Esophagus squamous epithelium (tissue), 5 donors: ENCODE measurements at places on chromosomes 4 and X. TPM values are rescaled to one million over a fixed set of nuclear protein-coding genes. Genes with fewer than 3 reads are reported as not detected.

- H3K36me3 ChIP-seq, result no peaks in the 10 kb centered on the region
- no peaks in the 10 kb centered on the region for H3K27me3 ChIP-seq
- H3K4me3 ChIP-seq, result no peak overlapping the region
- no peak for DNase-seq
- H3K4me1 ChIP-seq, result peaks cover 4% of the 10 kb centered on the region
- H3K27ac ChIP-seq, result no peak overlapping the region
Measured at GRCh38 chrX:55450259-55450658, 1.7 kb upstream of the MAGEH1 start.

DNA sequence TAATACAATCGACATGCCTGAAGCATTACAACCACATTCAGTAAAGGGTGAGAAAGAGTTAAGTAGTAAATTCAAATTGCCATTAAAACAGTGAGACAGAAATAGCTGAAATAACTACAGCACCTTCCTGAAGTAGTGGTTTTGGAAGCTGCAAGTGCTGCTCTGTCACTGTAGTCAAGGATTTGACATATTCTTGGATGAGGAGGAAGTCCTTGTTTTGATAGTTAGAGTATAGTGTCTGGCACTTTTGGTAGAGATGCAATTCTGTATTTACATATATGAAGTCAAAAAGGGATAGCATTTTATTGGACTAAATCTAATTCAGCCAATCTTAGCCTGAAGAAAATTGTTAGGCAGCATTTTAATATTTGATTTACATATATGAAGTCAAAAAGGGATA, 1559.6 kb downstream of the TECRL start:
- H3K36me3 ChIP-seq, result no peaks in the 10 kb centered on the region
- DNase-seq, result no peak
- no peak overlapping the region for H3K27ac ChIP-seq
- no peak overlapping the region for H3K4me3 ChIP-seq
- H3K4me1 ChIP-seq, result no peaks in the 10 kb centered on the region

DNA sequence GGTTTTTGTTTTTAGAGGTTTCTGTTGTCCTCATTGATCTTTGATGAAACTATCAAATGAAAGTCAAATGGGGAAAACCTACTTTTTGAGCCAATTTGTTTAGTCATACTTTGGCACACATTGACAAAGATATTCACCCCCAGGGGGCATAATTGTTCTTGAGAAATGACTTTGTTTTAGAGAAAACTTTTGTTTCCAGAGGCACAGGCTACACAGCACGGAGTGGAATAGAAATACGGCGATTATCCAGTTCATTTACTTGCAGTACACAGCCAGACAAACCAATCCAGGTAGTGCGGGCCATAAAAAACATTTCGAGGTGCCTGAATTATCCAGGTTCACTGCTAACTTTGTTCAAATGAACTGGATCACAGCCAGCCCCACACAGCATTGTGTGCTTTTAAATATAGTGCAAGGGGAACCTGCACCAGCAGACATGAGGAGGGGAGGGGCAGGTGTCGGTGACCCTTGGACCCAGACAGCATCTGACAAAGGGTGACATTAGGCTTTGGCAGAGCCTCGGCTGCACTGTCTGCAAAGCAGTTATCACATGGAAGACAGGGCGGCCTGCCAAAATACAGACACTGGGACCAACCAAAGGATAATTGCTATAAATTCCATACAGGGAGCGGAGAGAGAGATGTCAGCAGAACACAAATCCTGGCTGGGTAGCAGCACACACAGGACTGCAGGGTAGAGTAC, 179.6 kb upstream of the NOCT start:
- H3K36me3 ChIP-seq, result no peaks in the 10 kb centered on the region
- no peaks in the 10 kb centered on the region for H3K27me3 ChIP-seq
- no peak overlapping the region for H3K4me3 ChIP-seq
- no peak overlapping the region for H3K27ac ChIP-seq

GRCh38 chrX:96361844-96362243, 322.8 kb upstream of the DIAPH2 start:
- H3K27me3 ChIP-seq, result no peaks in the 10 kb centered on the region
- H3K27ac ChIP-seq, result no peak overlapping the region
- no peaks in the 10 kb centered on the region for H3K4me1 ChIP-seq
- H3K4me3 ChIP-seq, result no peak overlapping the region
- H3K36me3 ChIP-seq, result no peaks in the 10 kb centered on the region
- DNase-seq, result no peak

GRCh38 chr4:66628146-66628545, 917.2 kb downstream of the CENPC start:
- no peak overlapping the region for H3K4me3 ChIP-seq
- no peak for DNase-seq
- H3K4me1 ChIP-seq, result no peaks in the 10 kb centered on the region

- H3K27me3 ChIP-seq, result no peaks in the 10 kb centered on the region
- no peak overlapping the region for H3K27ac ChIP-seq
- no peak for DNase-seq
- no peak overlapping the region for H3K4me3 ChIP-seq
Measured at GRCh38 chrX:9390121-9390520, 74.7 kb upstream of the TBL1X start.

GRCh38 chrX:148926371-148926770, 426.0 kb downstream of the AFF2 start:
- no peak for DNase-seq
- no peaks in the 10 kb centered on the region for H3K4me1 ChIP-seq
- H3K27me3 ChIP-seq, result no peaks in the 10 kb centered on the region
- no peak overlapping the region for H3K4me3 ChIP-seq

- H3K4me1 ChIP-seq, result no peaks in the 10 kb centered on the region
- no peak for DNase-seq
- no peaks in the 10 kb centered on the region for H3K36me3 ChIP-seq
- H3K27ac ChIP-seq, result no peak overlapping the region
Measured at GRCh38 chr4:147580396-147580795, 36.8 kb upstream of the TMEM184C start.

GRCh38 chr4:82621251-82621650, 59.5 kb upstream of the TMEM150C start:
- no peaks in the 10 kb centered on the region for H3K27me3 ChIP-seq
- H3K4me3 ChIP-seq, result no peak overlapping the region
- no peak overlapping the region for H3K27ac ChIP-seq
- no peaks in the 10 kb centered on the region for H3K4me1 ChIP-seq

GRCh38 chrX:39205467-39205866, 404.2 kb downstream of the MID1IP1 start:
- H3K27me3 ChIP-seq, result no peaks in the 10 kb centered on the region
- H3K4me3 ChIP-seq, result no peak overlapping the region
- H3K27ac ChIP-seq, result no peak overlapping the region
- H3K4me1 ChIP-seq, result no peaks in the 10 kb centered on the region

DNA sequence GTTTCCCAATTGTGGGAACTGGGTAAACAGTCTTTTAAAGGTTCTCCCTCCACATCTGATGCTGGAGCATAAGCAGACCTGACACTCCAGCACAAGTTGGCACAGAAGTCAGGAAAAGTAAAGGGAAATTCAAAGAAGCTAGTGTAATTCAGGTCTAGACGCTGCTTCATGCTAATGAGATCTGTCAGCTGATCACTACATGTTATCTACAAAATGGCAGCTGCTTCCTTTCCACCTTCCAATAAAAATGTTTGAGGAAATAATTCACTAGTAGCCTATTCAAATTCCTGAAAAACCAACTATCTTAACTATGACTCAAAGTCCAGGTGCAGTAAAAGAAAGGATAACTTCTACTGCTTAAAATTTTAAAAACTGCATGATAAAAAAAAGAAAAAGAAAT, 29.3 kb downstream of the DCAF8L2 start:
- no peak for DNase-seq
- no peaks in the 10 kb centered on the region for H3K27me3 ChIP-seq

DNA sequence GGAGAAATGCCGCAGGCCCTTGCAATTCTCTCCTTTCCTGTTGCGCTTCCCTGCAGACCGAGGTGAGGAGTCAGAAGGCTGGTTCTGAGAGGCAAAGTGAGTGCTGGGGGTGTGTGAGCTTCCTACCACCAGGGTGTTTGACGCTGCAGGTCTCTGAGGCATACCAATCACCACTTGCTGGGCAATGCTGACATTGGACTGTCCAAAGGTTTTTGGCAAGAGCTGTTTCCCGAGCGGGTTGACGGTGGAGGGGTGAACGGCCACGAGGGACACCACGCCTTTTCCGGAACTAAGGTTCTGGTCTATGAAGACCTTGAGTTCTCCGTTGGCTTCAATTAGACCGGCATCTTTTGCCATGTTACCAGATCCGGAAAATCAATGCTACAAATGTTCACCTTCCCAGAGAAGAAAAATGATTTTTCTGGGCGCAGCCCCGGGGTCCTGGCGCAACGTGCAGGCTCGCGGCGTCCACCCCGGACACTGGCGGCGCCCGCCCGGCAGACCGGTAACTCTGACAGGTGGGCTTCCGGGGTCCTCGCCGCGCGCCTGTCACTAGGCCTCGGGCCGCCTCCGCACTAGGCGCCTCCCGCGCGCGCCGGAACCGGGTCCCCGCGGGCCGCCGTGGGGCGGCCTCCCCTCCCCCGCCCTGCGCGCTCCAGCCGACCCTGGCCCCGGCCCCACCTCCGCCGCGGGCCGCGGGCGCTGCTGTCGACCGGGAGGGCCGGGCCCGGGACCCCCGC, 44.9 kb upstream of the FAM47C start:
- H3K4me3 ChIP-seq, result no peak overlapping the region
- H3K36me3 ChIP-seq, result no peaks in the 10 kb centered on the region
- H3K27ac ChIP-seq, result no peak overlapping the region
- H3K4me1 ChIP-seq, result no peaks in the 10 kb centered on the region
- DNase-seq, result no peak

- no peak overlapping the region for H3K4me3 ChIP-seq
- no peaks in the 10 kb centered on the region for H3K27me3 ChIP-seq
- no peak overlapping the region for H3K27ac ChIP-seq
Measured at GRCh38 chr4:127364397-127364796, 268.4 kb upstream of the INTU start.

DNA sequence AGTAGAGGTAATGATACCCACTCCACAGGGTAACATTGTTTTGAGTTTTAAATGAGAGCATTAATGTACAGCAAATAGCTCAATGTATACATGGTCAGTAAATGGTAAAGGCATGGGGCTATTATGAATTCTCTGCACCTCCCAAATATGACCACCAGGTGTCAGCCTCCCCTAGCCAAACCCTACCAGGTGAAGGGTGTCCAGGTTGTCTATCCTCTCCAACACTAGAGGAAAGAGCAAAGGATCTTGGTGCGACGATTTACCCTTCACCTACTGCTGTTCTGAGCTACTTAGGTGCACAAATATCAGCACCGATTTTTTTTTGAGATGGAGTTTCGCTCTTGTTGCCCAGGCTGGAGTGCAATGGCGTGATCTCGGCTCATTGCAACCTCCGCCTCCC, 26.5 kb upstream of the XIAP start:
- H3K36me3 ChIP-seq, result no peaks in the 10 kb centered on the region
- no peaks in the 10 kb centered on the region for H3K4me1 ChIP-seq
- H3K27ac ChIP-seq, result peak overlapping the region; percentile 45
- H3K27me3 ChIP-seq, result no peaks in the 10 kb centered on the region
- DNase-seq, result no peak
- no peak overlapping the region for H3K4me3 ChIP-seq

DNA sequence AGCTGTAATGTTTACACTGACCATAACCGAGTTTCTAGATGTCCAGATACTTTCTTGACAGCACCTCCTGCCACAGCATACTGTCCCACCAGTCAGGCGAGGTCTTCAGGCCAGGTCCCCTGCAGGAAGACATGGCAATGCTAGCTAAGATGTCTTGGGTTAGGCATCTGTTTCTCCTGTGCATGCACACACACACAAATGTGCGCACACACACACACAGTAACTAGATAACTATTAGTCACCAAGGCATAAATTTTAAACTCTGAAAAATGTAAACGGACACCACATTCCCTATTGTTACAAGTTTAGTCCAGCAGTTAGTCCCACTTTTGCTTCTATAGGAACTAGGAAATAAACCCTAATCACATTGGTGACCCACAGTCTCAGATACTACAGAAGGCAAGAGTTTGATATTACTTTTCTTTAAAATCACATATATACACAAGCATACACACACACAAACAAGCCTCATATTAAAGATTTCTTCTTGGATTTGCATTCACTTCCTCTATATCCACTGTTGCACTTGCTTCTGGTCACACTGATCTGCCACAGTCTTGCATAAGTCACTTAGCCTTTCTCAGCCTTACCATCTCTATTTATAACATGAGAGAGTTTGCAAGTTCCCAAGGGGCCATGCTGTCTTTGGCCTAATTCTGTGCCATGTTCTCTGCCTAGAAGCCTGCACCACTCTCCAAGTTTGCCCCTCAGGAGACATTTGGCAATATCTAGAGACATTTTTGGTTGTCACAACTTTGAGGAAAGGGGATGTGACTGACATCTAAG, 32.2 kb downstream of the IL21 start:
- no peak overlapping the region for H3K27ac ChIP-seq
- no peaks in the 10 kb centered on the region for H3K36me3 ChIP-seq
- H3K27me3 ChIP-seq, result no peaks in the 10 kb centered on the region
- H3K4me1 ChIP-seq, result peaks cover 7% of the 10 kb centered on the region
- H3K4me3 ChIP-seq, result no peak overlapping the region

GRCh38 chrX:133838761-133839676, 146.4 kb downstream of the GPC3 start:
- H3K27me3 ChIP-seq, result no peaks in the 10 kb centered on the region
- no peaks in the 10 kb centered on the region for H3K4me1 ChIP-seq
- no peak for DNase-seq
- H3K4me3 ChIP-seq, result no peak overlapping the region
- no peaks in the 10 kb centered on the region for H3K36me3 ChIP-seq

The RENBP gene
- 3.1 TPM for total RNA-seq

The DOK7 gene
- 0.26 TPM for total RNA-seq

The PASD1 gene
- total RNA-seq, result not detected

The TLR10 gene
- 0.09 TPM for total RNA-seq

The EVC2 gene
- total RNA-seq, result 5.1 TPM

The PLAC8 gene
- total RNA-seq, result 130 TPM

The GPC4 gene
- total RNA-seq, result 4.4 TPM

The RASGEF1B gene
- 18.9 TPM for total RNA-seq
